ENCODE measurements at places on chromosomes 5 and 9.

- peak; percentile 16 for DNase-seq
Observed at GRCh38 chr9:12819436-12820185, 44.8 kb downstream of the LURAP1L start.

DNA sequence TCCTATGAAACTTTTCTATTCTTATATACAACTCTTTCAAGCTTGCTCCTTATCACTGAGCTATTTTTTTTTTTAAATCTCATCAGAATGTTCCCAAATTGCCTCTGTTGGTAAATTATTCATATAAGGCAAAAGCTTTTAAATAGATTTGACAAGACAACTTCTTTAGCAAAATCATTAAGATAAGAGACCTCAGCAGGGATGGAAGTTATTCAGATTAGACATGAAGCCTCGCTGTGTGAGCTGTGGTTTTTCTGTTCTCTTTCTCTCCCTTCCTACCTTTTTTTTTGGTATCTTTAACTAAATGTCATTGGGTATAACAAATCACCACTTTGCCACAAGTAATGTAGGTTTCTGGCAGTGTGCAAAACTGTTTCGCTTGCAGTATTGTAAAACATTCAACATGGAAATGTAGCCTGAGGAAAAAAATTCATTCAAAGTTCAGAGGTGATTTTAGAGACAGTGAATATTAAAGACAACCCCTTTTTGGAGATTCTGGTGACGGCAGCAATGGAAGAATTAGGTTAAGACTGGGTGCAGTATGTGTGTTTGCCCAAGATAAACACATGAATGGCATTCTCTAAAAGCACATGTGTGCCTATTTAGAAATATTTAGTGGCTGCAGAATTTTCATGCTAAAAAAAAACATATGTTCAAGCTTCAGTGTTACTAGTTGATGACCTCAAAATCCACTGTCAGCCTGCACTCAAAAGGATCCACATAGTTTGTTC is 467.1 kb downstream of the ZNF608 start:
- no peak for DNase-seq

GRCh38 chr5:178993955-178994579 is 1.1 kb downstream of the GRM6 start:
- DNase-seq, result no peak

- peak; percentile 85 for DNase-seq
Observed at GRCh38 chr9:130834371-130835336, at the start of gene ABL1. TSS of gene ABL1 (plus strand) at chr9:130835254. CDS start at chr9:130835447, 193 bp downstream.

- DNase-seq, result no peak
Observed at GRCh38 chr5:53984971-53985370, 325.4 kb downstream of the ARL15 start.

- no peak for DNase-seq
Observed at GRCh38 chr5:61486476-61486875, 154.4 kb downstream of the ZSWIM6 start.

DNA sequence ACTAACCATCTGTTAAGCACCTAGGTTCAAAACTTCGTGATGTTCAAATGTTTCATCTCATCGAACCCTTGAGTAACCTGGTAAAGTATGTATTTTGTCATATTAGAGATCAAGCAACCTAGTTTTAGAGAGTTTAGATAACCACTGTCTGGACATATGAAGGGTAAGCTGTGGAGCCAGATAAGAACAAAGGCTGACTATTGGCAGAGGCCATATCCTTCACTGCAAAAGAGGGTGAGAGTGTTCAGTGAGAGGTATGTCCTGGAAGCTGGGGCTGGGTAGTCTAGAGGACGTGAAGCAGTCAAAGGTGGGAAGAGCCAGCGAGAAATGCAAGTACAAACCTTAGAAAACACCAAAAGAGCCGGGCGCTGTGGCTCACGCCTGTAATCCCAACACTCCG is 573.1 kb upstream of the KLF4 start:
- DNase-seq, result no peak

DNA sequence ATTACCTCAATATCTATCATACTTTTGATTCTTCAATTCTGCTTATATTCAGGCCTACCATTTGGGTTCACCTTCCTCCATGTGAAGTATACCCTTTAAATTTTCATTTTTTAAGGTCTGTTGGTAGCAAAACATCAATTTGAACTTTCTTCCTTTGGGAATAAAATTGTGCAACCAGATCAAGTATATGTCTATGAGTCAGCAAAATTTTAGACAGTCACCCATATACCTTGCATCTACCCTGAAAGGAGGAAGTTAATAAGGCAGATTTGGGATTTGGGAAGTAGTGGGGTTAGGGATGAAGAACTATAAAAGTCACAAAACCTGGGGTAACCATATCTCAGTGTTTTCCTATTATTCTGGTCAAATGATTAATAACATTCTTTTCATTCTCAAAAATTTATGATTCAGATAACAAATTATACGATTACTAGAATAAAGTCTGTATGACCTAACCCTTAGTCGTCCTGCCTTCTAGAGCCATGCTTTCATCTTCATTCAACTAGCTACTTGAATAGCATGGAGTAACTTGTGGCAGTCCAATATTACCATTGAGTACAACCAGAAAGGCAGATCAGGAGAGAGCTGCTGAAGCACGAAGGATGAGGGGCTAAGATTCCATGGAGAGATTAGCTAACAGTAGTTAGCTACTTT is 2.8 kb upstream of the IL33 start:
- no peak for DNase-seq

DNA sequence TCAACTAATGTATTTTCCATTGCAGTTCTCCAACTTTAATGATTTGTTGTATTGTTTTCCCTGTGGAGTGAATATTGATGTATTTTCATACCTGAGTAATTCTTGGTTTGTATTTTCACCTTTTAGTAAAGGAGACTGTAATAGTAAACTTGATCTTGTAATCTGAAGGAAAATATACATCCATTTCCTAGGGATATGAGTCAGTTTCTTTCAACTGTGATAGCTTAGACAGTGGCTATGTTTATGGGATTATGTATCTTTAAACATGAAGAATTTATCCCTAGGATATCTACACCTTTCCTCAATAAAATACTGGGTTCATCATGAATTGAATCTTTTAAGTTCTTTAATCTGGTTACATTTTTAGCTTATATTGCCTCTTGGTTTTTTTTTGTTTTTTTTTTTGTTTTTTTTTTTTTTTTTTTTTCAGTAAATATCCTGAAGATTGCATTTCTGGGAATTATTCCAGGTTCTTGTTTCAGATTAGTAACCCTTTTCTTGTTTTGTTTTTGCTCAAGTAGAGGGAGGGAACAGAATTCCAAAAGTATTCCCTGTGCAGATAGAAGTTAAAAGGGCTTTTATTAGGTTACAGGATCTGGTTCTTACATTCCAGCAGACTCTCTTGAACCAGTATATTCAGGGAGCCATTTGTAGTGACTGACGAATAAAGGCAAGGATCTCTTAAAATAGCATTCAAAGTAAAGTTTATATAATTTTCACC is 7.1 kb downstream of the WDR36 start:
- DNase-seq, result no peak

- no peak for DNase-seq
Observed at GRCh38 chr9:96818533-96818932, 35.8 kb downstream of the ZNF782 start.

DNA sequence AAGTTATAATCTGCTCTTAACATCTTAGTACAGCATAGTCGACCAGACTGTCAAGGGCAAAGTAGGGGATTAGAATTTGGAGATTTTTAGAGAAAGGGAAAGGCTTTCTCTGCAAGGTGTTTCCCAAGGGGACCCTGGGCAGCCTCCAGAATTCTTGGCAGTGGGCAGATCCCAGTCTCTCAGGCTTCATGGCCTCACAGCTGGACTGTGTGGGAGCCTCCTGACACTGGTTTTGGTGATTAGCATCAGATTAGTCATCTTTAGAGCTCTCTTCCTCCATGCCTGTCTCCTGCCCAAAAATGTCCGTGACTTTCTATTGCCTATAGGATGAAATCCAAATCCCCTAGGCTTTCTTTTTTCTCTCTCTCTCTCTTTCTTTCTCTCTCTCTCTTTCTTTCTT is 370.7 kb downstream of the ZSWIM6 start:
- no peak for DNase-seq

GRCh38 chr5:68382640-68383039 is 167.1 kb downstream of the PIK3R1 start:
- peak; percentile 61 for DNase-seq

- peak; percentile 38 for DNase-seq
Observed at GRCh38 chr5:88979244-88979643, 96.3 kb upstream of the MEF2C start.

GRCh38 chr5:20601678-20602100 is 613.7 kb upstream of the CDH18 start:
- no peak for DNase-seq

GRCh38 chr5:15500325-15501001 is 483 bp downstream of the FBXL7 start:
- no peak for DNase-seq

GRCh38 chr9:38395653-38396370 is 3.3 kb downstream of the ALDH1B1 start:
- DNase-seq, result no peak

- no peak for DNase-seq
Observed at GRCh38 chr9:88302579-88303324, 85.5 kb upstream of the SPIN1 start.

DNA sequence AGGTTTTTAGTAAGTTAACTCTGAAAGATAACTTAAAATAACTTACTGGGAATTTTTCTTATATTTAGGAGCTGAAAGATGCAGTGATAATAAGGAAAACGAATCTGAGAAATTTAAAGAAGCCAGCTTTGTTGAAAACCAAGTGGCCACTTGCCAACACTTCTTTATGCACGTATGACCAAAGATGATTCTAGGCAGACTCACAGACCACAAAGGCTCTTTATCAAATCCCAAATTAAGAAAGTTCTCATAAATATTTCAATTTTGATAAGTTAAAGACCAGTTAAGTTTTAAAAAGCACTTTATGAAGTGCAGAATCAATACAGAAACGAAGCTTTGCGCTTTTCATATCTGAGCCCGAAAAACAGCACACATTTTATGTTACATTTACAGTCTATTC is 1.5 kb downstream of the AFF4 start:
- peak; percentile 25 for DNase-seq

DNA sequence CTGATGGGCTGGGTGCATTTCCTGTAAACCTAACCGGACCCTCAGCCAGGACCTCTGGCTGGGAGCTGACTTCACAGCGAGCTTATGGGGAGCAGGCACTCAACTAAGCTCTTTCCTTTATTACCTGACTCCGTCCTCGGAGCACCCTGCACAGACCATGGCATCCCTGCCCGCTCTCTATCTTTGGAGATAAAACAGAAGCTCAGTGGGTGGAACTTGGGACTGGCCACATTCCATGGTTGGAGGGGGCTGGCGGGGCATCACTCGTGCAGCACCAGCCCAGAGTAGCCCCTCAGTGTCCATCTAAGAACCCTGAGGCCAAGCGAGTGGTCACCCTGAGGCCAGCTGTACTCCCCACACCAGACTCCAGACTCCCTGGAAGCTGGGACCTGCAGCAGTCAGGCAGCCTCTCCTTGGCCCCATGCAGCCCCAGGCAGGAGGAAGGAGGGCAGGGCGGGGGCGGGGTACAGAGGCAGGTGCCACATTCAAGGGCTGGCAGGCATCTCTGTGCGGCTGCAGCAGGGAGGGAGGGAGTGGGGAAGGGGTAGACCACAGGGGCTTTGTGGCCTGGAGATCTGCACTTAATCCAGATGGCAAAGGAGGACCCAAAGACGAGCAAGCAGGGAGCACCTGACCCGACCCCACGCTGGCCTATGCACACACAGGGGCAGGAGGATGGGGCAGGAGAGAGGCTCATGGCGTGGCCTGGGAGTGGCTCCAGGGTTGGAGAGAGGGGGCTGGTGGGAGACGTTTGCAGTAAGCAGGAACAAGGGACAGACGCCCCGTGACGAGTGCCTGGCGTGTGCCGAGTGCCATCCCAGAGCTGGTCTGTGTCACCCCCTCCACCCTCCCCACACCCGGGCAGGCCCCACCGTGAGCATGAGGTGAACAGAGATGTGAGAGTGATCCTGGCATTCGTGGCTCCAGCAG is 26.1 kb downstream of the GLT6D1 start:
- no peak for DNase-seq

GRCh38 chr9:23777328-23777727 is 48.7 kb downstream of the ELAVL2 start:
- no peak for DNase-seq

- no peak for DNase-seq
Observed at GRCh38 chr9:87771316-87772006, 45.5 kb downstream of the CTSL start.

DNA sequence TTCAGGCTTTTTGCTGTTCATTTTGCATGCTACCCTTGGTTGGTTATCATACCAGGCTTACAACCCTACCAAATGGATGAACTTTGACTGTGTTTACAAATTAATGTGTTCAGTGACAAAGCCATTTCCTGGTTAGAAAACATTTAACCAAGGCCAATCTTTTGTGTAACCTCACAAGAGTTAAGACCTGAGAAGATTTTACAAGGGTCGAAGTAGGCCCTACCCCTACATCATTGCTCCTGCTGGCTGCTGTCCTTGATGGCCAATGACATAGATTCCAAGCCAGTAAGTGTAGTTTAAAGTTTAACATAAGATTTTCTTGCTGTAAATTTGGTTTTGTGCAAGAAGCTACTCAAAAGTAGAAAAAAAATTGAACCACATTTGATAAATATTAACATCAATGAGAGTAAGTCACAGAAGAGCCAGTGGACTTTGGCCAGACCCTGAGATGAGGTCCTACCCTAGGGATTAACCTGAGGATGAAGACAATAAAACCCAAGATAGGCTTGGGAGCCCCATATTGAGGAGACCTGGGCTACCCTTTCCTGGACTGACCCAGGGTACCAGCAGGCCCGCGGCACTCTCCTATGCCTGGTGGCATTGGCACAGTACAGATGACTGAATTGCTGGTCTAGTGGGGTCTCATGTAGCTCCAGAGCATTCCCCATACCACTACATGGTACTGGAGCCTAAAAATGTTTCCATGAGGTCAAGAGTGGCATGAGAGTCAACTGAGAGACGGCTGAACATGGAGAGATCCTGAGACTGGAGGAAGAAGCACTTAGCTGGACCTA is 8.3 kb downstream of the C1QTNF3 start:
- DNase-seq, result no peak

- no peak for DNase-seq
Observed at GRCh38 chr9:19988281-19988680, 199.4 kb upstream of the SLC24A2 start.

DNA sequence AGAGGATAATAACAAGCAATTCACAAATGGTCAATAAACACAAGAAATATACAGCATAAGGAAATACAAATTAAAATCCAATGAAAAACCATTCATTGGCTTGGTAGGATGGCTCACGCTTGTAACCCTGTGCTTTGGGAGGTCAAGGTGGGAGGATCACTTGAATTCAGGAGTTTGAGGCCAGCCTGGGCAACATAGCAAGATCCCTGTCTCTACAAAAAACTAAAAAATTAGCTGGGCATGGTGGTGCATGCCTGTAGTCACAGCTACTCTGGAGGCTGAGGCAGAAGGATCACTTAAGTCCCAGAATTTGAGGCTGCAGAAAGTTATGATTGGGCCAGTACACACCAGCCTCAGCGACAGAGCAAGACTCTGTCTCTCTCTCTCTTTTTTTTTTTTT is 20.9 kb upstream of the UBAP1 start:
- no peak for DNase-seq

- no peak for DNase-seq
Observed at GRCh38 chr9:103407260-103407659, 412.1 kb downstream of the CYLC2 start.
